NCI-H2081 (cell line): ENCODE measurements at places on chromosomes 3 and 15.

DNA sequence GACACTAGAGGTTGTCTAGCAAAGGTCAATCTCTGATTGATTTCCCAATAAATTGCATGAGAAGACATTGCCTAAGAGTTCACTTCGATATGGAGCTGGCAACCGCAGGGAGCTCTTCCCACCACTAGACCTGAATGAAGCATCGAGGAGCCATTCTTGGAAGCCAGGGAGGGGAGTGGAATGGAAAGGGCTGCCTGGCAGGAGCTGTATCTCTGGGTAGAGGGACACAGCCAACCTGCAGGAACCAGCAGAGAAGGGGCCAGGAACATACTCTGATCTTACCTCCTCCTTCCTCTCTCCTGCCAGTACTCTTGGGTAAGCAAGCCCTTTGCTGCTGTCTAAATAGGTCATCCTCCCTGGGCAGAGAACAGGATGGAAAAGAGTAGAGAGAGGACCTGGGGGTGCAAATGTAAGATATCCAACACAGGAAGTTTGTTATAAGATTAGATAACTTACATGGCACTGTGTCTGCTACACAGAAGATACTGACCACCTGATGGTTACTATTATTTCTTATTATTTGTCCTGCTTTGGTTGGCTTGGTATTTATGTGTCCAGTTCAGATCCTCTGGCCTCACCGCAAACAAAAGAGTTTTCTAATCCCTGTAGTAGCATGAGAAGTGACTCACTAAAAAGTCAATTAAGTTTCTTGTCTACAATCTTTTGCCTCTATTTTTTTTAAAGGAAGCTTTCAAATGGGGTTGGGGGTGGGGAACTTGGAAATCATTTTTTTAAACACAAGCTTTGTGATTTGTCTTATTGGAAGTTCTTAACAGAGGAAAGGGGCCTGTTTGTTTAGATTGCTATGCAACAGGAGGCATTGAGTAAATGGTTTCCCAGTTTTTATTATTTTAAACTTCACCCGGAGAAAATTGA, 156.7 kb upstream of the TSC22D2 start:
- DNase-seq = peak; percentile 46

- no peak for DNase-seq
Observed at GRCh38 chr15:65413760-65414144, 9.0 kb downstream of the IGDCC4 start.

DNA sequence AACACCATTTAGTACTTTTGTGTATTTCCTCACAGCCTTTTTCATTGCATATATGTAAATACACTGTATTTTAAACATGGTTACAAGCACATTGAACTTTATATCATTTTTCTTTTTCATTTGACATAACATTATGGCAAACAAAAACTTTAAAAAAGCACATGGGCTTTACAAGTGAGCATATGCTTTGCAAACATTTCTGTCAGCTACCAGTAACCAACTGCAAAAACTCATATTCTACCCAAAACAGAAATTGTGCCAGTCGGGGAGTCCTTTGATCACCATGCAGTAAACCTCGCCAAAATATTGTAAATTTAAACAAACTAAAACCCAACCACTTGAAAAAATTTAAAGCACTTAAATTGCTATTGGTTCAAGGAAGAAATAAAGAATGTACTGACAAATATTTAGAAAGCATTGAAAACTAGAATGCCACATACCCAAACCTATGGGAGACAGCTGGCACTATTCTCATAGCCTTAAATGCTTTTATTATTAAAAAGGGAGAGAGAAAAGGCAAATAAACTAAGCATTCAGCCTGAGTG, 24.4 kb downstream of the ZNF710 start:
- no peak for DNase-seq

DNA sequence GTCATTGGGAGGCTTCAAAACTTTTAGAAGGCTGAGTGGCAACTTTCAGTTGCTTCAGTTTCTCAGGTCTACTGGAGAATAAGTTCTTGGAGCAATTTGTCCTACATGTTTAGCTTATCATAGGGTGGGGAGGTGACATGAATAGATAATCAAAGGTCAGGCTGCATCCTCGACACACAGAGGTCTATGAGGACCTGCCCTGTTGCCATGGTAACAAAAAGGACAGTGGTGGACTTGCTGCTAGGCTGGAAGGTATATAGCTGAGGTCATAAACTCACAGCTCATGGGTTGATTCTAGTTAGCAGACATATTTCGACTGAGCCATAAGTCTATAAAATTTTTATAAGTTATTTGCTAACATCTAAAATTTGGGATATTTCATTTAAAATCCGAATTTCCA, 267.0 kb downstream of the THRB start:
- no peak for DNase-seq

GRCh38 chr3:151630938-151631441, 102.7 kb upstream of the AADACL2 start:
- no peak for DNase-seq

DNA sequence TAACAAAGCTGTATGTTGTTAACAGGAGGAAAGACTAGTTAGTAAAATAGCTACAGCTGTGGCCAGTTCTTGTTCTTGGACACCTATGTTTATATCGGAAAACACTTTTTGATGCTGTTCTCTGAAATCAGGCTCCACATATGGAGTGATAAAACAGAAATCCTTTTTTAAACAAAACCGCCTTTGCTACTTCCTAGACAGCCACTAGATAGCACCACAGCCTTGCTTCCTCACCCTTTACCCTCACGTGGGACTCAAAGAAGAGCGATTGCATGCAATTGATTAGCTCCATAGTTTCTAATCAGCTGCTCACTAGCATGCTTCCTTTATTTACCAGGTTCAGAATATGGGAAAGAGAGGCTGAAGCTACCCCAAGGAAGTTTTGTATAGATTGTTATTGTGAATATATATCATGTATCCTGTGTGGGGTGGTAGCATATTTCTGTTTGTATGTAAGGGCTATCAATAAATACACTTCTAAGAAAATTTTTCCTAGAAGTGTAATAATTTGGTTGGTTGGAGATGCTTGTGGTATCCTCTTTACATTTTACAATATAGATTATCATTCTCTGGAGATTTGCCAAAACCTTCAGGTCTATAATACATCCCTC, 4.3 kb upstream of the MTFMT start:
- DNase-seq = peak; percentile 8

GRCh38 chr3:66738625-66739365, 238.0 kb upstream of the LRIG1 start:
- DNase-seq = no peak
